ENCODE measurements at places on chromosomes 12 and 14. TPM values are rescaled to one million over a fixed set of nuclear protein-coding genes. Genes with fewer than 3 reads are reported as not detected.

SCNN1A gene
- 0.87 TPM for total RNA-seq

GLIPR1L1 gene
- not detected for total RNA-seq

ASB8 gene
- 19.1 TPM for total RNA-seq

SLC24A4 gene
- total RNA-seq: not detected

IL22 gene
- total RNA-seq: not detected
